ENCODE measurements at places on chromosomes 3 and 15.
A peak's percentile ranks its signal among the peaks of the same experiment; 100 is the strongest.

GRCh38 chr3:148992027-148992634 lies 791 bp downstream of the GYG1 start:
- DNase-seq, result peak; percentile 40

DNA sequence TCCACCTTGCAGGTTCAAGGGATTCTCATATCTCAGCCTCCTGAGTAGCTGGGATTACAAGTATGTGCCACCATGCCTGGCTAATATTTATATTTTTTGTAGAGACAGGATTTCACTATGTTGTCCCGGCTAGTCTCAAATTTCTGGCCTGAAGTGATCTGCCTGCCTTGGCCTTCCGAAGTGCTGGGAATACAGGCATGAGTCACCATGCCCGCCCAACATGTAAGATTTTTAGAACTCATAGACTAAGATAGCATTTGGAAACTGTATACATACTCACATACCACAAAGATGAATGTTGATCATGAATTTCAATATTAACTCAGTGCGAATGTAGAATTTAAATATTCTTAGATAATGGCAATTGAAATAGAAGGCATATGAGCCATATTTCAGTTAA lies 718.9 kb downstream of the NLGN1 start:
- no peak for DNase-seq

DNA sequence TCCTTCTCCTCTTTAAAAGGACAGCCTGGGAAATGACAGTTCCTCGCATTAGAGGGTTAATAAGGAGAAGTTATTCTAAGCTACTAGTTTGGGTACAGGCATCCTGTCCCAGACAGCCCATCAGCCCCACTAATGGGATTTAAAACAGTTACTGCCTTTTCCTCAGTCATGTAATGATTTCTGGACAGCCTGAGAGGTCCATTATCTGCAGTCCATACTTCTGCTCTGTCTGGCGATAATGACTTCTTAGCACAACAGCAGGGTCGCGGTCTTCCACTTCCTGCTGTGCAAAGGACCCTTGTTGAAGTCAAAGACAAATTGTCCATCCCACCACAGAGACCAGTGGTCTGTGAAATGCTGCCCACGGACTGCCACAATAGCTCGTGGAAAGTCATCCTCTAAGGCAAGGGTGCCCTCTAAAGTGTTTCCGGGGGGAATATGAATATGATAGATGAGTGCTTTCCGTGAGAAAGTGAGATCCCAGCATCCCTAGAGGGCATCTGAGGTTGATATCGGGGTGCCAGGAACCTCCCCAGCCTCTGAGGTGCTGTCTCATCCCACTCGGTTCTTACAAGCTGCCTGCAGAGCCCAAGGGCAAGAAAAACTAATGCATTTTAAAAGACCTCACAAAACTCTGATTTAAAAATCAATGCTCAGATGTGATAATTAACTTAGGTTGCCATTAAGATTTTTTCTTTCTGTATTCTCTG lies 100.7 kb downstream of the SHOX2 start:
- DNase-seq, result no peak

DNA sequence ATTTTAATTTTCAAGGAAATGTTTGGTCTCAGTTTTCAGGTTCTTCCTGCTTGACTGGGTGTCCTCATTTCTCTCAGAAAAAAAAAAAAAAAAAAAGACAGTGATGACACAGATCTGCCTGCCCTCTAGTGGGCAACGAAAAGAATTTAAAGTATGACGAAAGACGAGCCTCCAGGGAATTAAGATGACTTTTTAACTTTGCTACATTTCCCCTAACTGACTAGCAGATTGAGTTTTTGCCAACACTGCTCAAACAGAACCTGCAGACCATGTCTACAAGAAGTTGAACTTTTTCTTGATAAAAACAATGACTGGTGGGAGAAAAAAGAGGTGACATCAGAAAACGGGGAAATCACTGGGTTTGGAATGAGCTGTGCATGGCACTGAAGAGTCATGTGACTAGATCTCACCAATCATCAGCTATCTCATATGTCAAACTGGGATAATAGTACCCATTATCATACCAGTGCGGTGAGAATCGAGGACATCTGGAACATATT lies 40.8 kb downstream of the EOMES start:
- peak; percentile 88 for DNase-seq

- DNase-seq, result no peak
Measured at GRCh38 chr15:95929232-95929846, 401.2 kb upstream of the NR2F2 start.

- no peak for DNase-seq
Measured at GRCh38 chr15:73965758-73966113, 26.4 kb downstream of the STOML1 start.

GRCh38 chr3:134056464-134056891 lies 26.8 kb upstream of the SLCO2A1 start:
- peak; percentile 35 for DNase-seq

- DNase-seq, result no peak
Measured at GRCh38 chr15:96102631-96103030, 227.9 kb upstream of the NR2F2 start.

- DNase-seq, result no peak
Measured at GRCh38 chr3:195805181-195805580, 6.5 kb downstream of the MUC4 start.

DNA sequence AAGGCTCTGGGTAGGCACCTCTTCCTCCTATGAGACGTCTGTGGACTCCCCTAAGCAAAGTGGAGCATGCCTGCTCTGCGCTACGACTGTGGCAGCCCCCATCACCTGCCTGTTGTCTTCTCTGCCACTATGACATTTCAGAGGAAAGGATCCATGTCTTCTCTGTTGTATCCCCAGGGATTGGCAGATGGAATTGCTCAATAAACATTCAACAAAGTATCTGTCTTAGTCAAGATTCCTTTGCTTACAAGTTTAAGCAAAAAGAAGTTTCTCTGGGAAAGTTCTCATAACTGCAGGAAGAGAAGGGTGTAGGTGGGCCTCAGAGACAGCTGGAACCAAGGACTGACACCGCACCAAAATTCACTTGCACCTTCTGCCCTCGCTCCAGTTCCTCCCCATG lies 34.3 kb downstream of the AMOTL2 start:
- no peak for DNase-seq

- peak; percentile 73 for DNase-seq
Measured at GRCh38 chr3:63386568-63386967, 108.5 kb downstream of the SYNPR start.

DNA sequence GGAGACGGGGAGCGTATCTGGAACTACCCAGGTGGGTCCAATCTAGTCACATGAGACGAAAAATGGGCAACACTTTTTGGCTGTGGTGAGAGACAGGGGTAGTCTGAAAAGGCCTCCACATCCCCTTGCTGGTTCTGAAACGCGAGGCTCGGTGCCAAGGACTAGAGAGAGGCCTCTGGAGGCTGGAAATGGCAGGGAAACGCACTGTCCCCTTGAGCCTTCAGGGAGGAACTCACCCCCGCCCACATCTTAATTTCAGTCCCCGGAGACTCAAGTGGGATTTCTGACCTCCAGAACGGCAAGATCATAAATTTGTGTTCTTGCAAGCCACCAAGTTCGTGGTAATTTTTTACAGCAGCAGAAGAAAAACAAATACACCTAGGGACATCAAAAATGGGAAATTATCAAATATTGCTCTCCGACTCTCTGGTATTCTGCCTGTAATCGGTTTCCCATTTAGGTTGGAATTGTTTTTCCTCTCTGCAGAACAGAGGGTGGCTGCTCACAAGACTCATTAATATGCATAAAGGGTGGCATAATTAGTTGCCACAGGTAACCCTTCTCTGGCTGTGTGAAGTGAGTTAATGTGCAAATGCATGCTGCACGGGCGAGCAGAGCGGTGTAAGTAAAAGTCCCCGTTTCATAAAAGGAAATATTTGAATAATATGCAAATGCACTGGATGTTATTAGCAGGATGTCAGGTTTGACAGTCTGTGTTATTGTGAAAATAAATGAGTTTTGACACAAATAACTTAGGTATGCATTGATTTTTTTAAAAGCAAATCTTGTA lies 185.7 kb downstream of the ARRDC4 start:
- DNase-seq, result no peak

- no peak for DNase-seq
Measured at GRCh38 chr3:70726961-70727360, 414.5 kb upstream of the MDFIC2 start.

GRCh38 chr15:77009646-77010311 lies 14.9 kb downstream of the PSTPIP1 start:
- DNase-seq, result no peak

DNA sequence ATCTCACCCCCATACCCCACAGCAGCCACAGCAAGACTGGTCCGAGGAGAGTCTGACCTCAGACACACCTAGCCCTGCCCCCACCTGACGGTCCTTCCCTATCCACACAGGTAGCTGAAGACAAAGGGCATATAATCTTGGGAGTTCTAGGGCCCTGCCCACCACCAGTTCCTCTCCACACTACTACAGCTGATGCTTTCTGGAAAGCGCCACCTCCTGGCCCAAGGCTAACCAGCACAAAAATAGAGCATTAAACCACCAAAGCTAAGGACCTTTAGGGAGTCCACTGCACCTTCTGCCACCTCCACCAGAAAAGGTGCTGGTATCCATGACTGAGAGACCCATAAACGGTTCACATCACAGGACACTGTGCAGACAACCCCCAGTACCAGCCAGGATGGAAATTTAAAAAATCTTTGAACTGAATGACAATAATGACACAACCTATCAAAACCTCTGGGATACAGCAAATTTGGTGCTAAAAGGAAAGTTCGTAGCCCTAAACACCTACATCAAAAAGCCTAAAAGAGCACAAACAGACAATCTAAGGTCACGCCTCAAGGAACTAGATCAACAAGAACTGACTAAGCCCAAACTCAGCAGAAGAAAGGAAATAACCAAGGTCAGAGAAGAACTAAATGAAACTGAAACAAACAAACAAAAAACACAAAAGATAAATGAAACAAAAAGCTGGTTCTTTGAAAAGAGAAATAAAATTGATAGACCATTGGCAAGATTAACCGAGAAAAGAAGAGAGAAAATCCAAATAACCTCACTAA lies 122.1 kb upstream of the TPRG1 start:
- DNase-seq, result peak; percentile 38

DNA sequence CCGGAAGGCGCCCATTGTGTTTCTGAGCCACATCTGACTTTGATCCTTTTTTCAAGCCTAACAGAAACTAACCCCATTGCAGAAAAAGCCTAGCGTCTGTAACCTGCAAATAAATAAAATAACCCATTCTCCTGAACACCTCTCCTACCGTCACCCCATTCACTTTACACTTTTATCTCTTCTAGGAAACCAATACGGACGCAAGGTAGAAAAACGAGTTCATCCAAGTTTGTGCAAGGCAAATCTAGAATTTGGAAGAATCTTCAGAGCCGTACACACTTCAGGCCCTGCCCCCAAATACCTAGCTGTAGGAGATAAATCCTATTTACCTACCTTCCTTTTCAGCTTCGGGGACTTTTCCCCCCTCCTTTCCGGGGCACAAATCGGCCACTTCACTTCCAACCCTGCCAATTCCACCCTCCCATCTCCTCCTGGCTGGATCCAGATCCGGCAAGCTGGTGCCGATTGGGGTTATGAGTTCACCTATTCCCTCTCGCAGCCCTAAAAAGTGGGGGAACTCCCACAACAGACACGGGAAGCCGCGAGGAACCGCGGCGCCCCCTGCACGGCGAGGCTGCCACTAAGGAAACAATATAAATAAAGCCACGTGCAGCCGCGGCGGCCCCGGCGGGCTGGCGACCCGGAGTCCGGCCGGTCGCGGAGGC lies 987 bp downstream of the PRTG start:
- DNase-seq, result peak; percentile 60

GRCh38 chr15:101001056-101001455 lies 81.9 kb downstream of the LRRK1 start:
- DNase-seq, result no peak

DNA sequence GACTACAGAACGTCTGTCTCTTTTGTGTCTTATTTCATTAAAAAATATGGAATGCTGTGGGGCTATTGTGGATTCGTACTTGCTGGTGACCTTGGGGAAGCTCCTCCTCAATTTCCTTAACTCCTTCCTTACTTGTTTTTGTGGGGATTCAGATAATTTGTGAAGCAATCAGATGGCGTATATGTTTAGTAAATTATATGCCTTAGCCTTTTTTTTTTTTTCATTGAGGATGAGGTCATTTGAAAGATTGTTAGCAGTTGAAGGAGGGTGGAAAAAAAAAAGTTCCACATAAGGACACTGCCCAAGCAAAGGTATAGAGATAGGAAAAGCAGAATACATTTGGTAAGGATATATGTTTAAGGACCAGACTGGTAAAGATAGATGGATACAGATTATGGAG lies 3.3 kb downstream of the RNF13 start:
- DNase-seq, result no peak

DNA sequence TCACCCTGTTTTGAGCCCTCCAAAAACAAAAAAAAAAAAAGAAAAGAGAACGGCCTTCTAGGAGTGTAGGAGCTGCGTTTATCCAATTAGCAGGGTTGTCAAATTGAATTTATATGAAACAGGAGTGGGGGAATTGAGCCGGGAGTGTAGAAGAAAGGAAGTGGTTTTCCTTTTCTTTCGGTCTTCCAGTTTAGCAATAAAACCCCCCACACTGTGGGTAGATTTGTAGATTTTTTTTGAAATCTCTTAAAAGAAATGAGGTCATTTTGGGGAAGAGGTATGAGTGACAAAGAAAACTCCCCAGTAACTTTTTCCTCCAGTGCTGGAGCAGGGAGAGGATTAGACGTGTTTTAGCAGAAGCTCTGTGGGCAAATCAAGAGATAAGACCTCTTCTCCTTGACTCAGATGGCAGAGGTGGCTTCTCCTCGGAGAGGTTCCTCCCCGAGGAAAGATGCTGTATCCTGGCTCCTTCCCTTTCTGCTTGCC lies 30.8 kb downstream of the BOC start:
- DNase-seq, result peak; percentile 51

DNA sequence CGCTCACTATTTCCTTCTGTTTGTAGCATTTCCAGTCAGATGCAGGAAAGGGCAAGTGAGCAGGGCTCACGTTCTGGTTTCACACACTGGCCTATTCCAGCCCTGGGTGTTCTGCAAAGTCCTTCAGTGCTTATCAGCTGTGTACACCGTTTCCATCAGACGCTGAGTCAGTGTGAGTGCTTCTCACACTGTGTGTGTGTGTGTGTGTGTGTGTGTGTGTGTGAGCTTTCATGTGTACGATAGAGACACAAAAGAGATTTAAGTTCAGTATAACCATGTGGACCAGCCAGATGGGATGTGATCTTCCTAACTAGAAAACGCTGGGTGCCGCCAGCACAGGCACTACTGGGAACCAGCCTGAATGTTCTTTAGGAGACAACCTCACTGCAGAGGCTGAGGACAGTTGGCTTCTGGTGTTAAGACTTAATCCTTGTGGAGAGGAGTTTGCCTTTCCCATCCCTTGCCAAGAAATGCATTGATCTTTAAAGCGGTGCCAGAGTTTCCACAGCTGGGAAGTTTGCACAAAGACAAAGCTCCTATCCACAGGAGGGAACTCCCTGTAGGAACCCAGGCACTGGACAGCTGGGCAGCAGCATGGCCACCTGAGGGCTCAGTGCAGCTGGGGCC lies 3.9 kb upstream of the CHSY1 start:
- DNase-seq, result no peak

- DNase-seq, result peak; percentile 73
Measured at GRCh38 chr3:148631124-148631903, 66.4 kb upstream of the AGTR1 start.

Measured in mesendoderm (in vitro differentiated cells).